NCI-H1694 (cell line): ENCODE measurements at places on chromosomes 13 and 19.
A peak's percentile ranks its signal among the peaks of the same experiment; 100 is the strongest.

- no peak for DNase-seq
Observed at GRCh38 chr13:66829803-66830202, 400.3 kb downstream of the PCDH9 start.

GRCh38 chr13:100890645-100891044, 216.1 kb upstream of the TMTC4 start:
- no peak for DNase-seq

- no peak for DNase-seq
Observed at GRCh38 chr19:56819166-56819565, 21.4 kb downstream of the PEG3 start.

DNA sequence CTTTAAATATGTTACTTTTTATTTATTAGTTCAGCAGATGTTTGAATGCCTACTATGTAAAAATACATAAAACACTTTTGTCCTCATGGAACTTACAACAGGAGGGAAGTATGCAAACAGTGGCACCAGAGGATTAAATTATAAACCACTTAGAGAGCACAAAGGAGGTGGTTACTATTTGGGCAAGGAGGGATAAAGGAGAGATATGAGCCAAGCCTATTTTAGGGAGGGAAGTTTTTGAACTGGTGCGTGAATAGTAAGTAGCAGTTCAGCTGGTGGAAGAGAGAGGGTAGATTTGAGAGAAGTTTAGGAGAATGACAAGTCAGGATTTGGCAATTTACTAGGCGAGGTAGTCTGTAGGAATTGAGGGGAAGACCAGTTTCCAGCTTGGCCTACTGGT, 8.6 kb downstream of the AKAP11 start:
- DNase-seq: no peak

DNA sequence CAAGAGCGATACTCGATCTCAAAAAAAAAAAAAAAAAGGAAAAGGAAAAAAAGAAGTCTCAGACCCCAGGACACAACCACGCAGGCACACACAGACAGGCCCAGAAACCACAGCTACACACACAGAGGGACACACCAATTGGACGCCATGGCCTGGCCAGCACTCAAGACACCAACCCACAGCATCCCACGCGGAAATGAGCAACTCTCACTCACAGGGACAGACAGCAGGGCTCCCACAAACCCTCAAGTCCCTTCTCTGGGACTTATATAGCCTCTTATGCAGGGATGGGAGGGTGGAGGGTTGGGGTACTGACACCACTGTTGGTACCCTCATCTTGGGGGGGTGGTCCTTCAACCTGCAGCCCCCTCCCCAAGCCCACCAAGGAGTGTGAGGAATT, 5.9 kb downstream of the NOTCH3 start:
- no peak for DNase-seq

GRCh38 chr19:44903602-44904425, 1.8 kb upstream of the APOE start:
- DNase-seq: peak; percentile 47

GRCh38 chr19:18475762-18476331, 37.9 kb upstream of the ISYNA1 start:
- no peak for DNase-seq

DNA sequence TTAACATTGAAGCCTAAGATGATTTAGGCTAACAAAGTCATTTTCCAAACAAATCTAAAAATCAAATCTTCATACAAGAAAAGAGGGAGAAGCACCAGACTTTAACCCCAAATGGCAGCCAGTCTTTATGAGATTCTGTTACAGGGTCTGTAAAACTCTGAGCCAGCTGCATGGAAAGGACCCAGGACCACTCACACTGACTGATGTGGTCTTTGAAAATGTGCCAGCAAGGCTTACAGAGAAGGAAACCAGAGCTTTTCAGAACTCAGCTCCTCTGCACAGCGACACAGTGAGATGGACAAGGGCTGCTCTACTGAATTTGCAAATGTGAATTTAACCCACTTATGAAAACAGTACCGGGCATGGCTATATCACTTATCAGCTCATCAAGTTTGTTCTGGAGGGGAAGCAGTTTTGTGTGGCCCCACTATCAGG, 98.8 kb upstream of the SERP2 start:
- no peak for DNase-seq

- DNase-seq: no peak
Observed at GRCh38 chr19:52176574-52176973, 5.2 kb upstream of the ZNF836 start.
